ENCODE measurements at places on chromosomes 2 and 18. TPM values are rescaled to one million over a fixed set of nuclear protein-coding genes. Genes with fewer than 3 reads are reported as not detected.

The REL gene
- polyA plus RNA-seq = 10.1 TPM

GRCh38 chr2:214679736-214680135 lies 129.7 kb downstream of the BARD1 start:
- DNase-seq = no peak

DNA sequence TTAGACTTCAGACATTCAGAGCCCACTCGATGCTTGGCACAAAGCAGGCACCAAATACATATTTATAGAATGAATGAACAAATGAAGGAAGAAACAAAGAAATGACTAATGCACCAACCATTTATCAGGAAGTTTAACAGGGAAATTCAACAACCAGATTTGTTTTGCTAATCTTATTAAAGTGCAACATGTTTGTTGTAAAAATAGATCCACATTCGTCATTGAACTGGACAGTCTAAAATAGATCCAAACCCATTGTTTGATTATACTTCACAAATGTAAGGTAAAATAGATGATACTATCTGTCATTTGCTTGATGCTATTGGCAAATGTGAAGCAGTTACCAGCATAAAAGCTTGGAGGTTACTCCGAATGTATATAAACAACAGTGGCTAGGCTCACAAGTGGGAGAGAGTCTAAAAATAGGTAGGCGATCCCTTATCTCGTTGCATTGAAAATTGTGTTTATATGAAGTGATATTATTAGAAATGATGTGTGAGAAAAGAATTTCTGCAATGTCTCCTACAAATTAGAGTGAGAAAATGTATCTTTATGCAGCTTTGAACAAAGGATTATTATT lies 246.2 kb downstream of the NEDD4L start:
- DNase-seq = no peak

- no peak for DNase-seq
These were observed 29.2 kb upstream of the HNRNPLL start for GRCh38 chr2:38631976-38632375.

GRCh38 chr2:66442516-66443185 lies 7.7 kb downstream of the MEIS1 start:
- DNase-seq = no peak

GRCh38 chr18:635171-635570 lies 22.3 kb upstream of the TYMS start:
- no peak for DNase-seq
